Fibroblast of lung (primary cell): ENCODE measurements at places on chromosomes 6 and 20. TPM values are rescaled to one million over a fixed set of nuclear protein-coding genes. Genes with fewer than 3 reads are reported as not detected.

GRCh38 chr20:50595988-50596693, 86.0 kb downstream of the PTPN1 start:
- DNase-seq: peak; percentile 40
- H3K4me3 ChIP-seq: no peak overlapping the region
- H3K36me3 ChIP-seq: no peaks in the 10 kb centered on the region
- no peak overlapping the region for H3K27ac ChIP-seq
- H3K27me3 ChIP-seq: no peaks in the 10 kb centered on the region

DNA sequence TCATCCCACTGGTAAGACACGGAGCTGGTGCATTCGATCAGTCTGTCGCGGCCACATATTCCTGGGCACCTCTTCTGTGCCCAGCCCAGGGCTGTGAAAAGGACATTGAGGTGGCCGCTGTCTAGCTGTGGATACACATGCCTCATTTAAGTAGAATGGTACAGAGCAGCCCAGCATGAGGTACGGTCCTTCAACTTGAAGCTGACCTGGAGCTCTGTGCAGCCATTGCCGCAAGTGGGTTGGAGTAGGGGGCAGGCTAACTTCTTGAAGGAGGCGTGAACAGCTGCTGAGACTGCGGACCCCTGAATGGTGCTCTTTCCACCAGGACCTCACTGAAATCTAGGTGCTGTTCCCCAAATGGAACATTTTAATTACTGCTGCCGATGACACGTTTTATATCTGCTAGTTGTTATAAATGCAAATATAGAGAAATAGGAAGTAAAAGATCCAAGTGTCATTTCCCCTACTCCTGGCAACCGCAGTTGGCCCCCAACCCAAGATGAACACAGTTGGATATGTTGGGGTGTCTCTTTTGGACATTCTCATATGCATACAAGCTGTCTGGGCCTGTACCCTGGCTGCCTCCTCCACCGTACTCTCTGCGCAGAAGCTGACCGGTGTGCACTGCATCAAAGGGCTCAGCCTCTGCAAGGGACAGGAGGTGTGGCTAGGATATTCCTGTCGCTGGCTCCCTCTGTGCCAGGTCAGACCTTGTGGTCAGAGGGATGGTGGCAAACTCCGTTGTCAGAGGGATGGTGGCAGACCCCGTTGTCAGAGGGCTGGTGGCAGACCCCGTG, 86.1 kb downstream of the CDC5L start:
- DNase-seq: no peak
- H3K27ac ChIP-seq: no peak overlapping the region

- no peak overlapping the region for H3K4me3 ChIP-seq
- no peaks in the 10 kb centered on the region for H3K4me1 ChIP-seq
- H3K27ac ChIP-seq: no peak overlapping the region
- no peaks in the 10 kb centered on the region for H3K27me3 ChIP-seq
- DNase-seq: no peak
Measured at GRCh38 chr20:17628101-17628841, 53.8 kb downstream of the RRBP1 start.

- no peak overlapping the region for H3K27ac ChIP-seq
- DNase-seq: no peak
- H3K27me3 ChIP-seq: no peaks in the 10 kb centered on the region
- no peak overlapping the region for H3K4me3 ChIP-seq
- no peaks in the 10 kb centered on the region for H3K36me3 ChIP-seq
Measured at GRCh38 chr20:23226612-23227265, 123.9 kb upstream of the NXT1 start.

DNA sequence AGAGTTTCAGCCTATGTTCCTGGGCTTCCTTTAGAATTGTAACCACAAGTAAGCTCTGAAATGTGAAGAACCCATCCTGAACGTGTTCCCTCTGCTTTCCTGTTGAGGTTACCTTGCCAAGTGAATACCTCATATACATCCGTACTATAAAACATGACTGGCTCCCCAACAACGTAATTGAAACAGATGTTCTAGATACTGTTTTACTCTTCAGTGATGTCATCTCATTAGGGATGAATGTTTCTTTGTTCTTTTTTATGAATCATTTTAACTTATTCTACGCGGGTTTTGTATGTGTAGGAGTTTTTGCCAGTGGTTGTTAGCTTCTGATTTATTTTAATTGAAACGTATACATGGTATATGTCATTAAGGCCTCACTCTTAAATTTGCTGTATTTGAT, 166.8 kb downstream of the SAMD5 start:
- no peaks in the 10 kb centered on the region for H3K4me1 ChIP-seq
- no peaks in the 10 kb centered on the region for H3K27me3 ChIP-seq
- no peak overlapping the region for H3K4me3 ChIP-seq
- no peaks in the 10 kb centered on the region for H3K36me3 ChIP-seq

DNA sequence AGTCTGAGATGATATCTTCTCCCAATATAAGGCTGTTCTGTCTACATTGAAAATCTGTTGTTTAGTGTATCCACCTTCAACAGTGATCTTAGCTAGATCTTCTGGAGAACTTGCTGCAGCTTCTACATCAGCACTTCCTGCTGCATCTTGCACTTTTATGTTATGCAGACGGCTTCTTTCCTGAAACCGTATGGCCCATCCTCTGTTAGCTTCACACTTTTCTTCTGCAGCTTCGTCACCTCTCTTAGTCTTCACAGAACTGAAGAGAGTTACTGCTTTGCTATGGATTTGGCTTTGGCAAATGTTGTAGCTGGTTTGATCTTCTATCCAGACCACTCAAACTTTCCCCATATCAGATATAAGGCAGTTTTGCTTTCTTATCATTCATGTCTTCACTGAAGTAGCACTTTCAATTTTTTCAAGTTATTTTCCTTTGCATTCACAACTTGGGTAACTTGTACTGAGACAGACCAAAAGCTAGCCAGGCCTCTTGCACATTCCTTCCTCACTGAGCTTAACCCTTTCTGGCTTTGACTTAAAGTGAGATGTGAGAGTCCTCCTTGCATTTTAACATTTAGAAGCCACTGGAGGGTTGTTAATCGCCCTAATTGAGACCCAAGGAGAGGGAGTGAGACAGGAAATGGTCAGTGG, 110.1 kb downstream of the PREP start:
- no peaks in the 10 kb centered on the region for H3K27me3 ChIP-seq
- no peak for DNase-seq
- H3K4me1 ChIP-seq: no peaks in the 10 kb centered on the region

GRCh38 chr6:48031711-48032110, 79.3 kb downstream of the PTCHD4 start:
- H3K4me1 ChIP-seq: no peaks in the 10 kb centered on the region
- no peak overlapping the region for H3K4me3 ChIP-seq
- peak; percentile 2 for DNase-seq
- no peak overlapping the region for H3K27ac ChIP-seq

GRCh38 chr6:129672881-129673631, 36.9 kb downstream of the ARHGAP18 start:
- no peaks in the 10 kb centered on the region for H3K36me3 ChIP-seq
- H3K27ac ChIP-seq: peak overlapping the region; percentile 62
- peaks cover 16% of the 10 kb centered on the region for H3K4me1 ChIP-seq
- peak; percentile 91 for DNase-seq
- no peak overlapping the region for H3K4me3 ChIP-seq

DNA sequence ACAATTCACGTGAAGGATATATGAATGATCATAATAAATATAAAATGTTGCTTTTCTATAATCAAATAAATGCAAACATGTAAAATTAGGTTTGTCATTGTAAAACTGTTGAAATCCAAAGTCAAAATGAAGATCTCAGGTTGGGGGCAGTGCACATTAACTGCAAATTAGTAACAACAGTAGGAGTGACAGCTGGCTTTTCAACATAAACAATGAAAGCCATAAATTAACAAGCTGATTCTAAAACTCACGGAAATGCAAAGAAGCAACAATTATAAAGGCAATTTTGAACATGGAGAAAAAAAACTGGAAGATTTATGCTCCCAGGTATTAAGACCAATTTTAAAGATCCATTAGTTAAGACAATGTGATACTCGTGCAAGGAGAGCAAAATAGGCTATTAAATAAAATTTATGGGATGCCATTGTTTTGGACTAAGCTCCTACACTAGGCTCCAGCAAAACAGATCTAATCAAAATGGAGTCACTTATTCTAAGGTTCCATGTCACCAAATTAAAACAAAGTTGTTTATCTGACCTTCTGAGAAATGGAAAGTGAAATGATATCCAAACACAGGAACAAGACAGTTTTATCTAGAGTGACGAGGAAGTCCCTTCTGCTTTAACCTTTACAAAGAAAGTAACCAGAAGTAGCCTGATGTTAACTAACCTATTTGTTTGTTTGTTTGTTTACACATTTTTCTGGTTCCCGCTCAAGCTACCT, 770.8 kb downstream of the EPHA7 start:
- H3K4me1 ChIP-seq: no peaks in the 10 kb centered on the region
- no peak overlapping the region for H3K4me3 ChIP-seq
- H3K36me3 ChIP-seq: no peaks in the 10 kb centered on the region
- H3K27ac ChIP-seq: no peak overlapping the region

DNA sequence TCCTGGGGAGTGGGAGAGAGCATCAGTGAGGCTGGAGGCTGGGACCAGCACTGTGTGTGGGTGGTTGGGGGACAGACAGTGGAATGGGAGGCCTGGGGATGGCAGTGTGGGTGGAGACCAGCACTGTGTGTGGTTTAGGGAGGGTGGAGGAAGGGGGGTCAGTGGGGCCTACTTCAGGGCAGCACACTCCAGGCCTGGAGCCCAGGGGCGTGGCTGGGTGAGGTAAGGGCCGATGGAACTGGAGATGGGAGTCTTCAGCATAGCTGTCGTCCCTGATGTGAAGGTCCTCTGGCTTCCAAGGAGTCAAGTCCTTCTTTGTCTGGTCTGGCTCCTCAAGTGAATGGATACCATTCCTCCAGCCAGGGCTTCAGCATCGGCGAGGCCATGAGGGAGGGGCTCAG, 18.6 kb downstream of the KCNK17 start:
- peak; percentile 30 for DNase-seq
- H3K27ac ChIP-seq: no peak overlapping the region
- H3K4me3 ChIP-seq: no peak overlapping the region
- no peaks in the 10 kb centered on the region for H3K4me1 ChIP-seq
- no peaks in the 10 kb centered on the region for H3K36me3 ChIP-seq
- no peaks in the 10 kb centered on the region for H3K27me3 ChIP-seq

- no peaks in the 10 kb centered on the region for H3K27me3 ChIP-seq
- H3K27ac ChIP-seq: no peak overlapping the region
- no peak for DNase-seq
- H3K36me3 ChIP-seq: no peaks in the 10 kb centered on the region
- H3K4me1 ChIP-seq: no peaks in the 10 kb centered on the region
Measured at GRCh38 chr6:153101461-153101860, 29.6 kb downstream of the RGS17 start.

DNA sequence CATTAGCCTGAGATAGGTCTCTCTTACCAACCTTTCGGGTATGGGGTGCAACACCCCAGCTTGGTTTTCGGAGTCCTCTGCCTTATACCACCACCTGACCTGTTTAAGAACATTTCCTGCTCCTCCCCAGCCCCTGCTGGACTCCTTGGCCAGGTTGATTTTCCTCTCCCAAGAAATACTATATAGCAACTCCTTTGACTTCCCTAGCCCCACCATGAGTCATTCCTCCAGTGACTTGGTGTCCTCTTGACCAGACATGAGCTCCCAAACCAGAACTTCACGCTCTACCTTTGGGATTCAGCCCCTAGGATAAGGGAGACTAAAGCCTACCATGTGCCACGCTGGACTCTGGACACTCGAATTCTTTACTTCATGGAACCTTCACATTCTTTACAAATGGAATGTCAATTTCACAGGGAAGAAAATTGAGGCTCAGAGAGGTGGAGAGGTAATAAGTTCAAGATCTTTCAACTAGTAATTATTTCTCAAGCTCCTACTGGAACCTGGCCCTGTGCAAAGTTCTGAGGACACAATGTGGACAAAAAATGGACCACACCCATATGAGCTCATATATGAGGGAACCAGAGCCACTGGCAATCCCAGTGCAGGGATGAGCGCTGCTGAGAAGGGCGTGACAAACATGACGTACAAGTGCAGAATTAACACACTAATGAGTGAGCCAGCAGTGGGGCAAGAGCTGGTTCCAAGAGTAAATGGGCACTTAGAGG, 48.2 kb downstream of the SIRPA start:
- DNase-seq: no peak
- no peaks in the 10 kb centered on the region for H3K4me1 ChIP-seq
- H3K27me3 ChIP-seq: peaks cover 6% of the 10 kb centered on the region
- H3K36me3 ChIP-seq: no peaks in the 10 kb centered on the region

- no peak for DNase-seq
- peaks cover under 1% of the 10 kb centered on the region for H3K27me3 ChIP-seq
- H3K27ac ChIP-seq: no peak overlapping the region
- H3K36me3 ChIP-seq: peaks cover 2% of the 10 kb centered on the region
- no peaks in the 10 kb centered on the region for H3K4me1 ChIP-seq
- H3K4me3 ChIP-seq: peak overlapping the region; percentile 79
Measured at GRCh38 chr20:62239278-62239879, 1.1 kb downstream of the OSBPL2 start.

- H3K36me3 ChIP-seq: no peaks in the 10 kb centered on the region
- H3K27ac ChIP-seq: no peak overlapping the region
- no peak overlapping the region for H3K4me3 ChIP-seq
- DNase-seq: peak; percentile 56
- H3K27me3 ChIP-seq: no peaks in the 10 kb centered on the region
- H3K4me1 ChIP-seq: no peaks in the 10 kb centered on the region
Measured at GRCh38 chr6:164098857-164099267, 684.3 kb downstream of the QKI start.

GRCh38 chr20:15506311-15506710, 1066.9 kb downstream of the KIF16B start:
- no peak overlapping the region for H3K27ac ChIP-seq
- no peak overlapping the region for H3K4me3 ChIP-seq
- no peak for DNase-seq

GRCh38 chr6:80480421-80481157, 374.1 kb downstream of the BCKDHB start:
- H3K36me3 ChIP-seq: no peaks in the 10 kb centered on the region
- DNase-seq: no peak
- no peaks in the 10 kb centered on the region for H3K4me1 ChIP-seq
- no peaks in the 10 kb centered on the region for H3K27me3 ChIP-seq
- H3K4me3 ChIP-seq: no peak overlapping the region

- H3K27ac ChIP-seq: peak overlapping the region; percentile 97
- DNase-seq: peak; percentile 76
- peak overlapping the region; percentile 69 for H3K4me3 ChIP-seq
- peaks cover 1% of the 10 kb centered on the region for H3K36me3 ChIP-seq
- no peaks in the 10 kb centered on the region for H3K27me3 ChIP-seq
- H3K4me1 ChIP-seq: peaks cover 12% of the 10 kb centered on the region
Measured at GRCh38 chr6:2764610-2765165, 505 bp upstream of the WRNIP1 start.

The OSTM1 gene
- total RNA-seq: 31.3 and 31.9 TPM in 2 replicates

The NHSL1 gene
- total RNA-seq: 10.0 and 10.6 TPM in 2 replicates

The LINC00237 gene
- not detected in 2 replicates for total RNA-seq

The PDE10A gene
- under 0.01 TPM in 2 replicates for total RNA-seq

The EFCAB8 gene
- under 0.01 and 0.26 TPM in 2 replicates for total RNA-seq

The NOX3 gene
- total RNA-seq: not detected in 2 replicates

The OSBPL2 gene
- 23.6 and 27.9 TPM in 2 replicates for total RNA-seq

The SPTLC3 gene
- 4.0 and 5.9 TPM in 2 replicates for total RNA-seq

The LY6G6F gene
- total RNA-seq: not detected in 2 replicates

The VWA7 gene
- total RNA-seq: under 0.01 and 0.66 TPM in 2 replicates

The HDGFL1 gene
- total RNA-seq: not detected in 2 replicates

The BANF2 gene
- total RNA-seq: not detected in 2 replicates

The UNC93A gene
- not detected in 2 replicates for total RNA-seq

The ZBTB12 gene
- total RNA-seq: 9.5 and 13.2 TPM in 2 replicates

The MUC22 gene
- total RNA-seq: not detected in 2 replicates

The CRIP3 gene
- 0.26 TPM in 1 of 2 replicates, not detected in the other for total RNA-seq

The HMGCLL1 gene
- total RNA-seq: 0.51 and 0.83 TPM in 2 replicates

The CTCFL gene
- total RNA-seq: not detected in 2 replicates
